ENCODE measurements at places on chromosomes 7 and 10. TPM values are rescaled to one million over a fixed set of nuclear protein-coding genes. Genes with fewer than 3 reads are reported as not detected.

DNA sequence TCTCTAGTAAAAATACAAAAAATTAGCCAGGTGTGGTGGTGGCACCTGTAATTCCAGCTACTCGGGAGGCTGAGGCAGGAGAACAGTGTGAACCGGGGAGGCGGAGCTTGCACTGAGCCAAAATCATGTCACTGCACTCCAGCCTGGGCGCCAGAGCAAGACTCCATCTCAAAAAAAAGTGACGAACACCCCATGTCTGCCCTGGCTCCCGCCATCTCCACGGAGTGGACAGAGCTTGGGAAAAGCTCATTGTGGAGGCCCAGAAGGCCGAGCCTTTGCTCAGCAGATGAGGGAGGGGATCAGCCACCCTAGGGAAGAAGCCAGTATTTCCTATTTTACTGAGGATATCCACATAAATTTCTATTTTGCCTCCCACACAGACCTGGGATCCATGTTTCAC is 136.8 kb downstream of the DIP2C start:
- DNase-seq, result no peak

ADAM22 gene
- 0.51 TPM for total RNA-seq

- peak; percentile 81 for DNase-seq
Measured at GRCh38 chr7:5755704-5756504, 25.6 kb downstream of the RNF216 start.

NACAD gene
- 1.3 TPM for total RNA-seq

MMD2 gene
- not detected for total RNA-seq

TUBB8 gene
- not detected for total RNA-seq

- no peak for DNase-seq
Measured at GRCh38 chr7:929311-929711, 25.2 kb downstream of the ADAP1 start.

All from fibroblast of lung (primary cell).